CD4-positive, alpha-beta T cell treated with Interleukin-17A for 1 hour (primary cell): ENCODE measurements at places on chromosomes 1 and 21.

- no peak for DNase-seq
Observed at GRCh38 chr1:67053535-67053784, 488 bp downstream of the SLC35D1 start.

DNA sequence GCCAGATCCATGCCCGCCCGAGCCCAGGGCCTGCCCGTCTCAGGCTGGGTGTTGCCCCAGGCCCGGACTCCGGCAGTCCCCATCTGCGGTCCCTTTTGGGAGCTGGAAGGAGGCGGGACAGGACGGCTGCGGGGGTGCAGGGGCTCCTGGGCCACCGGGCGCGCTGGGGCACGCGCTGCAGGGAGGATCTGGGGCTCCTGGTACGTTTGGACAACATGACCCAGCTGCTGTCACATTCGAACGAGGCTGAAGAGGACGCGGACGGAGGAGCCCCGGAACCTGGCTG, 6.6 kb upstream of the CALML6 start:
- no peak for DNase-seq

DNA sequence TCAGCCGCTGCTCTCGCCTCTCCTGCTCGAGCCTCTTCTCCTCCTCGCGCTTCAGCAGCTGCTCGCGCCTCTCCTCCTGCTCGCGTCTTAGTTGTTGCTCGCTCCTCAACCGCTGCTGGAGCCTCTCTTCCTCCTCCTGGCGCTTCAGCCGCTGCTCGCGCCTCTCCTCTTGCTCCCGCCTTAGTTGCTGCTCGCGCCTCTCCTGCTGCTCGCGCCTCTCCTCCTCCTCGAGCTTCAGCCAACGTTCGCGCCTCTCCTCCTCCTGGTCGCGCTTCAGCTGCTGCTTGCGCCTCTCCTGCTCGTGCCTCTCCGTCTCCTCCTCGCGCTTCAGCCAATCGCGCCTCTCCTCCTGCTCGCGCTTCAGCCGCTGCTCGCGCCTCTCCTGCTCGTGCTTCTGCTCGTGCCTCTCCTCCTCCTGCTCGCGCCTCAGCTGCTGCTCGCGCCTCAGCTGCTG, 3.7 kb downstream of the TCHH start:
- DNase-seq = peak; percentile 10

DNA sequence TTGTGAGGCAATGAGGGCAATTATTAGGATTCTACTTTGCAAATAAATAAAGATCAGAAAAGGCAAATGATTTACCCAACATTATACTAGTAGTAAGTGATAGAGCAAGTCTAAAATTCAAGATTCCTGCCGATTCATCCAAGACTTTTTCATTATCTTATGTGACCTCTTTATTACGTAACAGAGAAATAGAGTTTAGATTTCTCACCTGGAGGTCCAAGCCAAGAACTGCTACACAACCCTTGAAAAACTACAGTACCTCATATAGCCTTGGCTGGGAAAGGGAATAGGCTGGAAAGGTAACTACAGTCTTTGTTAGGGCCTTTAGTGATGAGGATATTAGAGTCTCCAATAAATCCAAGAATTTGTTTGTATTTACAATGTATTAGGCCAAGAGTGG, 13.3 kb downstream of the EEIG2 start:
- no peak for DNase-seq

- DNase-seq = no peak
Observed at GRCh38 chr1:233933339-233933738, 28.9 kb downstream of the SLC35F3 start.
